ENCODE measurements at places on chromosomes 2 and 18.

GRCh38 chr2:205574001-205574400 lies 108.3 kb upstream of the NRP2 start:
- no peak for DNase-seq

- DNase-seq: no peak
These were observed 607.4 kb downstream of the CBLN2 start for GRCh38 chr18:71936744-71937143.

DNA sequence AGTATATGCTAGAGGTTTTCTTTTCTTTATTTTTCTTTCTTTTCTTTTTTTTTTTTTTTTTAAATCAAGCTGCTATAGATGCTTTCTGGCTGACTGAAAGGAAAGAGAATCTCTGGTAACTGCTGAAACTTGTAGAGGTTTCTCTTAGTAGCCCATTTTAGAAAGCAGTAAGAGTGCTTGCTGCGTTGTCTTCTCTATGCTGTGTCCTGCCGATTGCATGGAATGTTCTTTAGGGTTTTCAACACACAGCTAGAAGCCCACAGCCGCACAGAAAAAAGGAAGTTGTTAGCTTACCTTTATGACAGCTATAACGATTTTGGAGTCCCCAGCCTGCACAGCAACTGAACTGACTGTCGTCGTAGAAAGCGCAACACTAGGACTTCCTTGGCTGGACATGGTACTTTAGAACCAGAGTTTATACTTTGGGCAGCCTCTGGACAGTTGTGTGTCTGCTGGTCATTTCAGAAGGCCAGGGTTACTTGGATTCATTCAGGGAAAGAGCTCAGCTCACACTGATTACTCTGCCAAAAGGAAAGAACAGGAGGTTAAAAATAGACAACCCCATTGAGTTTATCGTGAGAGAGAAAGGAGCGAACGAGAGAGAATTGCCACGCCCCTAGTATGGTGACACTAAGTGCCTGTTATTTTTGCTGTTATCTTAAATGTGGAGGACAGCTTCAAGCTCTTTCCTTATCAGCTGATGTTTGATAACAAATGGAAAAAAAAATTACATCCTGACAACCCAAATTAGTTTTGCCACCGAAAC lies at the start of gene CCDC141:
CCDC141 (minus strand) TSS at position 592 of the 766 bp plus-strand sequence; CDS start at position 396, 196 bp downstream.
- DNase-seq: peak; percentile 72

DNA sequence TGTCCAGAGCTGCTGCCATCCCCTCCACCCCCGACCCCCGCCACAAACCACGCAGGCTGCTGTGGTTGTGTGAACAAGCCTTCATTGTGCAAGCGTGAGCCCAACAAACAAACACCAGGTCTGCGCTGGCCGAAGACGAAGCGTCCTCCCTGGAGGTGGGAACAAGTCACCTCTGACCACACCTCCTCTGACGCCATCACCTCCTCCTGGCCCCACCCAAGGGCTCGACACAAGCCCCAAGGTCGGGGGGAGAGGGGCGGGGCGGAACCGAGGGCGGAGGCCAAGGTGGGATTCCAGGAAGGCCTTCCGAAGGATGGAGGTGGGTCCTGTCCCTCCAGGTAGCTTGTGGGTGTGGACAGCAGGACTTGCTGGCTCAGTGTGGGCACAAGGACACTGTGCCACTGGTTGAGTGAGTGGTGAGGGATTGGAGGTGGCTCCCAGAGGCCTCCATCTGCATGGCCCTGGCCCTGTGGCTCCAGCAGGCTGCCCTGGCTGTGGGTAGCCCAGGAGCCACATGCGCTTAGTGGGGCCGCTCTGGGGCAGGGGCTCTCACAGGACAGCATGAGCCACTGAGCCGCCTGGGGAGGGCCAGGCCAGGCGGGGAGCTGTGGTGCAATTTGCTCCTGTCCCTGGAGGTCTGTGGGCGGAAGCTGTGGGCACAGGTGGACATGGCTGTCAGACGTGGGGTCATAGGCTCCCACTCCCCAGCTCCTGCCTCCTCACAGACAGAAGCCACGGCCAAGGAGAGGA lies 7.4 kb upstream of the GPR17 start:
- no peak for DNase-seq

DNA sequence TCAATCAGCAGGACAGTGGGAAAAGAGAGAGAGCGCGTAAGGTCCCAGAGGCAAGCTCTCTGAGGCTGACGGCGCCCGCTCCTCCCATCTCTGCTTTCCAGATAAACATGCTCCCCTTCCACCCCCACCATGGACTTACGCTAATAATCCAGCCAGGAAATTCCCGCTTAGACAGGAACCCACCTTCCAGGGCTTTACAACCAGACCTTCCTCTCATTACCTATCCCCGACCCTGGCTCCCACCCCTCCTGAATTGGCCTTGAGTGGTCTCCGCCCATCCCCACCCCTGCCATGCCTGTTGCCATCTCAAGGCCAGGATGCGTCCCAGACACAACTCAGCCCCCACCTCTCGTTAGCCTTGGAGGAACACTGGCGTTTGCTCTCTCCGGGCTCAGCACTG lies 131.1 kb downstream of the SMAD2 start:
- no peak for DNase-seq

DNA sequence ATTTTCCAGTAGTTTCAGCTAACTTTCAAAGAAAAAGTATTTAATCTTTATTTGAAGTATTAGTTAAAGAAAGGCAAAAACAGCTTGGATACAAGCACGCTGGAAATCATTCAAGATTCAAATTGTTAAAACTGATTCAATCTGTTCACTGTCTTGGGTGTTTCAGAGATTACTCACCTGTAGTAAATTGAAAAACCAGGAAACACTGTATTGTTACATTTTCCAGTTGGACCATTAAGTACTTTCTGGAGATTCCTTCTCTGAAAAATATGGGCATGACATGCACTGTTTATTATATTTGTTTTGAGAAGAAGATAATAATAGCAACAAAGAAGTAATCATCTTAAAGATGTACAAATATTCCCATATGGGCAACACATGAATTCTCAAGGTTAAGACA lies 196.1 kb downstream of the UBE2E3 start:
- no peak for DNase-seq
